ENCODE measurements at places on chromosomes 3 and 15.

GRCh38 chr3:15716178-15716577, 81.6 kb downstream of the ANKRD28 start:
- no peak for DNase-seq

GRCh38 chr3:131020122-131020693, 6.4 kb downstream of the ASTE1 start:
- DNase-seq, result peak; percentile 72

- DNase-seq, result no peak
Observed at GRCh38 chr15:99961011-99961441, 227.8 kb upstream of the LYSMD4 start.

DNA sequence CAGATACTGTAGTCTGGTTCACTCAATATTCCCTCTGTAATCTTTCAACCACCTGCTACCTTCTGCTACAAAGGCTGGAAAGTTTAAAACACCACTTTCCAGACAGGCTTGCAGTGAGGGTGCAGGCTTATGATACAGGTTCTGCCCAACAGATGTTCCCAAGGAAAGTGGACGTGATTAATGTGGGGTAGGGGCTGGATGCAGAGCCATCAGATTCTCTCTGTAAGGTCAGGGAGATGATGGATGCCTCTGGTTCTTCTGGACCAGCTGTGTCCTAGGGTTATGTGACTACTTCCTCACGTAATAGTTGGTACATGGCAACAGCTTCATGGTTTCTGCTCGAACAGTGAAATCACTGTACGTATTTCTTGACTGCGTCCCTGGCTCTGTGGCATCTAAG, 11.1 kb downstream of the GPR176 start:
- no peak for DNase-seq

GRCh38 chr15:74825866-74826265, 561 bp upstream of the CPLX3 start:
- no peak for DNase-seq

- DNase-seq, result no peak
Observed at GRCh38 chr3:65915477-65915876, 123.2 kb downstream of the MAGI1 start.

DNA sequence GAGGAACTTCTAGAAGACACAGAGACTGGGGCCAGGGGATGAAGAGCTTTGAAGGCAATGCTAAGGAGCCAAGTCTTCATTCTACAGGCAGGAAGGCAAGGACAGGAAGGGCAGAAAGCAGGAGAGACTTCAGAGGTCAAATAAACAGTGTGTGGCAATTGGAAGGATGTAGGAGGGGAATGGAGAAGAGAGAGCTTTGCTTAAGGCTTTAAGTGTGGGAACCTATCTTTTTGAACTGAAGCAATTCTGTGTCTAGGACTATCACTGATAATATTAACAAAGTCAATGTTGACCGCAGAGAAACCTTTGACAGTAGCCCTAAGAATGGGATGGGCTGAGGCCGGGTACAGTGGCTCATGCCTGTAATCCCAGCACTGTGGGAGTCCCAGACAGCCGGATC, 325.0 kb downstream of the FOXP1 start:
- no peak for DNase-seq

DNA sequence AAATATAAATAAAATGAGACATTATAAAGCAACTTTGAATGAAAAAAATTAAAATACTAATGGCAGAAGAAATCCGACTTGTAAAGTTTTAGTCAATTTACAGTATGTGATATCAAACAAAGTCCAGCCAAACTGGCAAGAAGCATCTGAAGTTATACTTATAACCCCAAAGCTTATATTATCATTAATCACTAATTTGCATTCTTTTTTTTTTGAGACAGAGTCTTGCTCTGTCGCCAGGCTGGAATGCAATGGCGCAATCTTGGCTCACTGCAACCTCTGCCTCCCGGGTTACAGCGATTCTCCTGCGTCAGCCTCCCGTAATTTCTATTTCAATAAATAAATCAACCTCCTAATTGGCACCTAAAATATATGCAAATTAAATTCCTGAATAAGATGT, 80.1 kb downstream of the AQR start:
- DNase-seq, result no peak

DNA sequence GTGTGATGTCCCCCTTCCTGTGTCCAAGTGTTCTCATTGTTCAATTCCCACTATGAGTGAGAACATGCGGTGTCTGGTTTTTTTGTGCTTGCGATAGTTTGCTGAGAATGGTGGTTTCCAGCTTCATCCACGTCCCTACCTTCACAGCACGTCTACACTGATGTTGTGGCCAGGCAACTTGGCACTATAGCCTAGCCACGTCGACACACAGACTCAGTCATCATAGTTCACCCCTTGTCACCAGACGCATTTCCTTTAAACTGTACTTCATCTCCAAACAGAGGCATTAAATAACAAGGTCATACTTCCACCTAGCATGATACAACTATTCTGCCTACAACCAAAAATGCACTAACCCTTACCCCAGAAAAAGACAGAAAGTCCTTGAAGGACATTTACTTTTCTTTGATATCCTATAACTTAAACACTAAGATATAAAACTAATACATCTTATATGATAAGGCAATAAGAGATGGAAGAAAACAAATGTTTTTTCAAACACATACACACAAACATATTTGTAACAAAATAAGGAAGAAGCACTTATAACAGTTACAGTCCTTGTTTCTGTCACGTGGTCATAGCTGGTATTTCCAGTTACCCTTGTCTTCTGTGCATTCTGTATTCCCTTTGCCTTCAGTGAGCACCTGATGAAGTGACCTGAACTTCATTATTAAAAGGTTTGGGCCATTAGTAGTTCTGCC, 121.4 kb downstream of the KLF13 start:
- peak; percentile 52 for DNase-seq

- no peak for DNase-seq
Observed at GRCh38 chr15:75195766-75196241, 5.9 kb upstream of the C15orf39 start.
